ENCODE measurements at places on chromosomes 7 and 10. TPM values are rescaled to one million over a fixed set of nuclear protein-coding genes. Genes with fewer than 3 reads are reported as not detected.

DNA sequence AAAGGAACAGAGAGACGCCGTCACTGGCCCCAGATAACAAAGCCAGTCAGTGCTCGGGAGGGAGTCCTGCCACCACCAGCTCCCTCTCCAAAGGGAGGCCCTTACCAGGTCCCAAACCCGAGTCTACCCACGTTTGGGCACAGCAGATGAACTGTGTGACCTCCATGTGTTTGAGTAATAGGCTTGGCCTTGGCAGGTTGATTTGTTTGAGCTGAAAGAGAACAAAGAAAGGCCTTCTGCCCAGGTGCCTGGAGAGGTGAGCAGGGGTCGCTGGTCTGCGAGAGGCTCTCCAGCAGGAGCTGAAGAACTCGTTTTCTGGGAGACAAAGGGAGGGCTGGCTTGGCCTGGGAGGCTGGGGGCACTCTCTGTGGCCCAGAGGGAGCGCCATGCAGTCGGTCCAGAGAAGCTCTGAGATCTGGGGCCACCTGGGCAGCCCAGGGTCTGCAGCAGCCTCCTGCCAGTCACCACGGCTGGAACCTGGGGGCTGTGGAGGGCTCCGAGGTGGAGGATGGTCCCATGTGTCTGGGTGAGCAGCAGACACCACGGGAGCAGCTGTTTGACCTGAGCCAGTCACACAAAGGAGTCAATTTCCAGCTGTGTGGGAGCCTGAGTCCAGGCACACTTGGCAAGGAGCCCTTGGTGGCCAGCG, 99.7 kb downstream of the PAXIP1 start:
- DNase-seq: no peak

DNA sequence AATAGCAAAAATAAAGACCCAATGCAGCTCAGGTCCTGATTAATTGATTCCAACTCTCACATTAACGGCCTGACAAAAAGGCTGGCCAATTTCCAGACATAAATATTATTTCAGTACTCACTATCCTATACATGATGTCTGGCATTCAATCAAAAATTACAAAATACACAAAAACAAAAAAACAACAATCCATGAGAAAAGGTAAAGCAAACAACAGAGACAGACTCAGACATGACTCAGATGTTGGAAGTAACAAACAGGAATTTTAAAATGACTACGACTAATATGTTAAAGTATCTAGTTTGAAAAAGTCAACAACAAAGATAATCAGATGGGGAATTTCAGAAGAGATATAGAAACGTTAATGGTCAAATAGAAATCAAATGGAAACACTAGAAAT, 152.8 kb downstream of the AMPH start:
- peak; percentile 1 for DNase-seq

GRCh38 chr7:30159698-30160143, 24.9 kb downstream of the MTURN start:
- peak; percentile 45 for DNase-seq

DNA sequence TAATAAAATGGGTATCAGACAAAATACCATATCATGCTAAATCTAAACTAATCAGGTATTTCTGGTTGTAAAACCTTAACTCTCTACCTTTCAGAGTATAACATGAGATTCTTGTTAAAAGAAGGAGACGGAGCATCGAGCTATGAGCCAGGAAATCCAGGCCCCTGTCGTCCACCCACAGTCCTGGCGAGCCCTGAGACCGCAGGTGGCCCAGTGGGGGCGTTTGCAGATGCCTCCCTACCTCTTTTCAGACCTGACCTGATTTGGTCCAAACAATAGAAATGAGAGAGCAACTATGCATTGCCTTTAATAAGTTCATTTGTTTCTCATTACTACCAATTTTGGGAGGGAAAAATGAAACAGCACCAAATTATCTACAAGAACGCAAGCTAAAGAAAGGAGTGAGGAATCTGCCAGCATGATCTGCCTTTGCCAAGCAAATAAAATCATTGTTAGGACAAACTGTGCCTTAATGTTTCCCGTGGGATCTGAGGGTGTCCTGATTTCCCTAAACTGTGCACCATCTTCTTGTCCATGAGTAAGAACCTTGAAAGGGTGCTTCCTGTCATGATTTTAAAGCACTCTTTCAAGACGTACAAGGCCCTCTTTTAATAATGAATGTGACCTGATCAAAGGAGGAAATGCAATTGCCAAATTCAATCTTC, 166.7 kb downstream of the TCERG1L start:
- DNase-seq: no peak

- DNase-seq: no peak
These were observed 114.2 kb downstream of the C10orf105 start for GRCh38 chr10:71605263-71605962.

- DNase-seq: peak; percentile 65
These were observed 42.8 kb upstream of the RABGEF1 start for GRCh38 chr7:66697449-66698438.

DNA sequence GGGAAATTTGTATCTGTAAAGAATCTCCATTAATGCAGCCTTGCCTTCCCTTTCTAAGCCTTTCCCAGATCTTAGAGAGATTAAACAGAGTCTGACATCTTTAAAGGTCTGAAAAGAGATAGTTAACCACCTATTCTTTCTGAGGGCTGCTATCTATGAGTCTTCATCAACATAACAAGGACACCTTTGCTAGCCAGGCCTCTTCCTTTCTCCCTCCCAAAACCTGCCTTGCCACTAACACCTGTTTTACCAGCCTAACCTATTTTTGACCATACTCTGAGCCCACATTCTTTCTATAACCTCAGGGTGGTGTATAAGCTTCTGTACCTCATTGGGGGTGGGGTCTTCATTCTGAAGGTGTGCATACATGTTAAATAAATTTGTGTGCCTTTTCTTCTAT, 217.1 kb downstream of the IPMK start:
- no peak for DNase-seq

GRCh38 chr10:23150091-23150490, 42.0 kb upstream of the PTF1A start:
- DNase-seq: no peak

DNA sequence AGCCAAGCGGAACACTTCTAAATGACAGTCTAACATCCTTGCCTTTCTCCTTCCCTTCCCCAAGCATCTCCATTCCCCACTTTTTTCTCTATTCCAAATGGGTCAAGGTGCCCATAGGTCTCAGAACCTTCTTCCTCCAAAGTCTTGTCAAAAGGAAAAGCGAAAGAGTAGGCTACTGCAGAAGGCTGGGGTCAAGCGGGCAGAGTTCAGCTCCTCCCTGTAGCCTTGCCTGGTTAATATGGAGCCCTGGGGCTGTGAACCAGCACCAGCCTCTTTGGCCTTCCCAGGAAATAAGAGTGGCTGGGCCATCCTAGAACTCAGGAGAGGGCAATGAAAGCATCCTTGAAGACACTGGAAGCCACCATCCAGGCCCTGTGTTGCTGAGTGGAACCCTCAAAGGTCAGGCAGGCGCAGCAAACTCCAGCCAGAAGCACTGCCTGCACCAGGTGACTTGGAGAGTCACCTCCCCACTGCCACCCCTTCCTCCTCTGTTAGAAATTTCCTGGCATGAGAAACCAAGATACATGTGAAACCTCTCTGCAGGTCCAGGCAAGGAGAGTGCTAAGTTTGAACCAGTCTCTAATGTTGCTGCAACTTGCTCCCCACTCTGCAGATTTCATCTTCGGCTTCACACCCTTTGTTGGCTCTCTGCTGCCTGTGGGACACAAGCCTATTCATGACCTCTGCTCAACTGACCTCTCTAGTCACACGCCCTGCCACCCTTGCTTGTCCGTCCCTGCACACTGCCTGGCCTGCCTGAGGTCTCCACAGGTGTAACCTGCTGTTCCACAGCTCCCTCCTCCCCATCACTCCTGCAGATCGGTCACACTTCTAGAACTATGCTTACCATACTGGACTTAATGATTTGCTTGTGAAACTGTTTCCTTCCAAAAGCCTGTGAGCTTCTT, 74.9 kb downstream of the SH3PXD2A start:
- DNase-seq: no peak

DNA sequence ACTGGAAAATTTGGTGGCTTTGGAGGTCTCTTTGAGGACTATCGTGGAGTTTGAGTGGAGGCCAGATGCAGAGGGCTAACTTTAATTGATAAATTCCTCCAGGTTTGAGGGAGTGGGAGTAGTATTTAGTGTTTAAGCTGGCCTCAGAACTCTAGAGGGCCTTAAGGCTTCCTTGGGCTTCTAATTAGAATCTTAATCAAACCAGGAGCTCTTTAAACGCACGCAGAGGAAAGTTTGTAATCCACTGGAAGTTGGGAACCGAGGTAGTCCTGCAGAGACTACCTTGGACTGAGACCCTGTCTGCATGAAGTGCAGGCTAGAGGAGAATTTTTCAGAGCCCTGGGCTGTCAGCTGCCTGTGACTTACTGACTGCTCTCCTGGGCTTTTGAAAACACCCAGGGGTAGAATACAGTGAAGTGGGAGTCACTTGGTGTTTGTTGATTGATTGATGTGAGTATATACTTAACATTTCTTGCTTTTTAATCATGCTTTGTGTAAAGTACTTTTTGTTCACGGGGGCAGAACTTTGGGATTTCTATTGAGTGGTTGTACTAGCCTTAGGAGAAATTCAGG, 5.9 kb downstream of the SPAG6 start:
- no peak for DNase-seq

GRCh38 chr7:147380926-147381325, 1209.6 kb upstream of the C7orf33 start:
- DNase-seq: no peak

DNA sequence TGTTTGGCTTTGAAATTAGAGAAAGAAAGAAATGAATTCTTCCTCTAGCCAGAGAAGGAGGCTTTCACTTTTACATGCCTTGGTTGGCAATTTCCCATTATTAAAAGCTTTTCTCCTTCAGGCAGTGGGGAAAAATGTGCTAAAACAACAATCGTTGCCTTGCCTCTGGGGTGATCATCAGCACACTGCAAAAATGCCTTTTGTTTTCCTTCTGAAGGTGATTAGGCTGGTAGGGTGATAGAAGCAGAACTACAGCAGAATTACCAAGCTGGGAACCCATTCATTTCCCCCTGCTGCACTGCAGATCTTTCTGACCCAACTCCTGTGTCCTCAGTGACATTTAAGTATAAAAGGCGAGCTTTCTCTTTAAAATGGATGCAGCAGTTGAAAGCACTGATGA, 22.2 kb downstream of the ANK3 start:
- no peak for DNase-seq

DNA sequence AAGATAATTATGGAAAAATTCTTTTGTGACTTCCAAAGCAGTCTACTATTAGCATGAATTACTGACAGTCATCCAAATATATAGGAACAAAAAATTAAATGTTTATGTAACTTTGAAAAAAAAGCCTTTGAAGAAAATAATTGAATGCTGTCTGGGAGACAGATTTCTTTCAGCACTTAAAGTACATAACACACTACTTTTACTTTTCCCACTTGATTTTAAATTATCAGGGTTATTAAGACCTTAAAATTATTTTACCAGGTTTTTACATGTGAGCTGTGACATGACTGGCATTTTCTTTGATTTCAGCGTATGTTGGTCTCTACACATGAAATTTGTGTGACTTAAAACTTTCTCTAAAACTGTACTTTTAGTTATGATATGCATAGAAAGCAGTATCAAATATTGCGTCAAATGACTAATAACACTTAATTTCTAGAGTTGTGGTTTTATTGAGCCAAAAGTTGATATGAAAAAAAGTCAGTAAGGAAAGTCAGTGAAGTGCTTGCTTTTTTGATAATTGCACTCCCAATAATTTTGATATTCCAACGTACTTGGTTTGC, 3.1 kb downstream of the PTEN start:
- no peak for DNase-seq

The SFMBT2 gene
- polyA plus RNA-seq: 0.70 TPM

The SPDYE9 gene
- polyA plus RNA-seq: not detected

The ECD gene
- 22.1 TPM for polyA plus RNA-seq

The TSPAN12 gene
- polyA plus RNA-seq: 0.42 TPM

The ACTL6B gene
- not detected for polyA plus RNA-seq

The ITIH5 gene
- polyA plus RNA-seq: 0.07 TPM

Measured in IMR-90 (cell line).